ENCODE measurements at places on chromosomes 3 and 15.

DNA sequence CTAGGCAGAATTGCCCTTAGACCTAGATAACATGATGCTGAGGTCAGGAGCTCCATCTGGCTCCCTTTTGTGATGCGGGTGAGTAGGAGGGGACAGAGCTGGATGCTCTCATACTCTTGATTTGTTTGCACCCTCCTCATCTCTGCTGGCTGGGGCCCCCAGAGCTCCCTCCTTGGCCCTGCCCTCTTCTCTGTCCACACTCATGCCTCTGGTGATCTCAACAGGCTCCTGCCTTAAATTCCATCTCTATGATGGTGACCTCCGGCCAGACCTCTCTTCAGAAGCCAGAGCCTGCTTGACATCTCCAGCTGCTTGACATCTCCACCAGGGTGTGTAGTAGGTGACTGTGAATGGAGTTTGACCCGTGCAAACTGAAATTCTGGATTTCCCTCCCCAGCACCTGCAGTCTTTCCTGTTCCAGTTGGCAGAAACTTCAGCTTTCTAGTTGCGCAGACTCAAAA is 4.3 kb upstream of the FGD5 start:
- DNase-seq = no peak

- no peak for DNase-seq
These were observed 8.2 kb upstream of the RPP25 start for GRCh38 chr15:74964794-74965193.

- no peak for DNase-seq
These were observed 76.5 kb upstream of the SPRED1 start for GRCh38 chr15:38176155-38176554.

DNA sequence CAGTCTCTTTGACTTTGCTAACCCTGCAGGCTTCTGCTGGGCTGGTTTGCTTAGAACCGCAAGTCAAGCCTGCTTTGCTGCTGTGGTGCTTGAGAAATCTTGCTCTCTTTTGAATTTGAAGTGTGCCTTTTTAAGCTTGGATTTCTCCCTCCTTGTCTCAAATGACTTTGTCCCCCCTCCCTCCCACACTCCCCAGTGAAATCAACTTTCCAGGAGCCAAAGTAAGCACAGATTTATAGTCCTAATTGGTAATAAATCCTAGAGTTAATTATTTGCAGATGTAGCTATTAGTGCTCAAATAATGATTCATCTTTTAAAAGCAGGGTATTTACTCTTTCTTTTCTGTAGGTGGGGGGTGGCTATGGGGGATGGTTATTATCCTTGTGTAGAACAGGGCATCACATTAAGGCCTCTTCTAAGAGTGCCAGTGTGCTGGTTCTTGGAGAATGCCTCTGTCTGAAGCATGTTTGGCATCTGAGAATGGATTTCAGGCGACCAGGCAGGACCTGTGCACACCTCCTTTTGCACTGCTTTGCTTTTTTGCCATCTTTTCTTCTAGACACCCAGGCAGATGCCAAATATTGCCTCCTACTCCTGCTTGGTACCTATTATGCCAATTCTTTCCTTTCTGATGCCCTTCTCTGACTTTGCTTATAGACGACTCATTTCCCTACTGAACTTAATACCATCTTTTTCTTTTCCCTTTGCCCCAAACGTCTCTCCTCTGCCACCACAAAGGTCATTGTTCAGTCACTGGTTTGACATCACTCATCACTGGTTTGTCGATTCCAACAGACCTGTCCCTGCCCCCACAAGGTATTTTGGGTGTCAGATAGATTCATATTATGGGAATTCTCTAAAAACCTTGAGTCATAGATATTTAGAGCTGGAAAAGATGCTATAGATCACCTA is 50.7 kb downstream of the CLDN11 start:
- no peak for DNase-seq

GRCh38 chr15:36152936-36153335 is 426.5 kb upstream of the CDIN1 start:
- DNase-seq = no peak

- DNase-seq = no peak
These were observed 282.5 kb downstream of the ULK4 start for GRCh38 chr3:41679374-41679773.

DNA sequence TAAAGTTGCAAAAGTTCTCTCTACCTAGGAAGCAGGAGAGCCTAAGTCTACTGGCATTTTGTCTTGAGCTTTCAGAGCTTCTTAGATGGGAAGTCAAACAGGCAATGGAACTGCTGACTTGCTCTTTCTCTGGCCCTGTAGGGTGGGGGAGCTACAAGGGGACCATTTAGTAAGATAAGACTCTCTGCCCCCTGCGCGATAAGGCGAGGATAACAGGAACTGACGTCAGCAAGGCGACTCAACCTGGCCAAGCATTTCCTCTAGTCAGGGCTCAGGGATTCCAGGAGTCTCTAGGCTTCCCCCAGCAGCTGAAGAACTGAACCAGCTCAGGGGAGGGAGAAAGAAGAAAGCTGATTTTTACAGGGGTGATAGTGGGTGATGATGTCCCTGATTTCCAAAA is 5.8 kb downstream of the RARB start:
- DNase-seq = no peak

DNA sequence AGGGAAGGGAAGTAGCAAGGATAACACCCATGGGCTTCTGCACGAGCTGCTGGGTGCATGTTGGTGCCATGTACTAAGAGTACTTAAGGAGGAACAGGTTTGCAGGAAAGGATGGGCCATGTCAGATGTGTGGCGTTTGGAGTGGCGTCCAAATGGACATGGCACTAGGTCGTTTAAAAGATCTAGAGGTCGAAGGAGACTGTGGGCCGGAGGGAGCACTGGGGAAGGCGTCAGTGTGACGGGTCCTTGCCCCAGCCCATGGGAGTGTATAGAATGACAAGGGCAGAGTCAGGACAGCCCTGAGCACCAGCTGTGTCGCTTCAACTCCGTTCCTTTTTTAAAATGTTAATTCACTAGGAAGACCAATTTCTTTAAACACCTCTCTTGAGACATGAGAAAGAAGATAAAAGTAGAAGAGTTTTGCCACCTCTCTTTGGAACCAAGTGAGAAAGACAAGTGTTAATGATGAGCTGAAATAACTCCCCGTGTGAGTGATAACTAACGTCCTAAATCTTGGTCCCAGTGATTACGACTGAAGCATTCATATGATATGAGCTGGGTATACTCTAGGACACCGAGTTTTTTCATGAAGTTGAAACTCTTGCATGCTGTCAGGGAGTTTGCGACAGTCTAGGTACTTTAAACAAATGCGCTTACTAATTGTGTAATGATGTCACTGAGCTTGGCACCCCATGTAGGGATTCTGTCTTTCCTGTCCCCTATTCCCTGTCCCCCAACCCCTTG is 23.8 kb downstream of the LYSMD4 start:
- no peak for DNase-seq

DNA sequence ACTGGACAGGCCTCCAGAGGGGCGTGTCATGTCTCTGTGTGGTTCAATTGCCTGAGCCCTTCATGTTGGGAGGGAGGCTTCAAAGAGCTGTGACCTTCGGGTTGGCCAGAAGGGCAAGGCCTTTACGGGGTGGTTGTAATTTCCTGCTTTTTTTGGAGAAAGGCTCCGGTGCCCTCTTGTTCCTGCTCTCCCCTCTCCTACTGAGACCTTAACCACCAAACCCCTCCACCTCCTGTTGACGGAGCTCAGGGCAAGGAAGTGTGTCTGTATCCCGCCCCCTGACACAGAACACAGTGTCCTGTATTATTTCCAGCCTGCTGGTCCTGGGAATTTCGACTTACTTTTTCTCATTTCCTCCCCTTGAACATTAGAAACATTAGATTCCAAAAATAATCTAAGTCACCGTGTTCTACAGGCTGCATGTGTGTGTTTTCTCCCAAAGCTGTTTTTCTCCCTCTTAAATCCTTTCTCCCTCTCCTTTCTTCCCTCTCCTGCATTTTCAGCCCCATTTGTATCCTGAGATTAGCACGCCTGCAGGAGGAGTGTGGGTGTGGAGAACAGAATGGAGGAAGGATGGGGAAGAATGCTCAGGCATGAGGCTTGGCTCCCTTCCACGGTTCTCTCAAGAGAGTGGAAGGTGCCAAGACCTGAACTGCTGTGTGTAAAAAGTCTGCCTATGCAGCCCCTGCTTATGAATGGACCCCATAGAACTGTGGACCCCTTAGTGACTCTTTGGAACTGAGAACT is 285.4 kb upstream of the ROPN1 start:
- DNase-seq = no peak

DNA sequence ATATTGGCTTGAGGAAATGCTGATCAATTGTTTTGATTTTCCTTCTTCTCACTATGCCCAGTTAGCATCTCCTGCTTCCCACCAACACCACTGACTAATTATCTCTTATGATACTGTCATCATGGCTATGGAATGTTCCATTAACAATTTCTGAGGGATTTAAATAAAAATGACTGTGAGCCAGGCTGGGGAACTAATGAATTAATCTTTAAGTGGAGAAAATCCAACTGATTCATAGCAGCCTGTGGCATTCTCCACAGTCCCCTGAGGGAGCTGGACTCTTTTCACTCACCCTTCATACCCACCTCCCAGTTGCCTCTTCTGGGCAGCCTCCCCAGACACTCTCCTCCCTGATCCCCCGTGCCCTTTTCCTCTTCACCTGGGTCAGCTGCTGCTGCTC is 353.6 kb downstream of the CLSTN2 start:
- DNase-seq = no peak

DNA sequence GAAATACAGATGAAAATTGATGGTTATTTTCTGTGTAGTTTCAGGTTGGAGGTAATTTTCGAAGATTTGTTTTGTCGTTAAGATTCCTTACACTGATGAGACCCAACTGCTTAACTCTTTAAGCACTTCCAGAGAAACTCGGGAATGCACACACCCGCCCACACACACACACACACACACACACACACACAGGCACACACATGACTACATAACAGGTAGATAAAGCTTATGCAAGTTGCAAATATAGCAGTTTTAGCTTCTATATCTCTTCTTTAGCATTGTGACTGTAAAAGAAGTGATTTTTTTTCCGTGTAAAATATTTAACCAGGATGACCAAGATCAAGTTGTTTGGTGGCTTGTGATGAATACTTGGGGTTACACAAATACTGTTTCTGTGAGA is 294.9 kb upstream of the NR2F2 start:
- no peak for DNase-seq

- no peak for DNase-seq
These were observed 65.4 kb downstream of the EEFSEC start for GRCh38 chr3:128218548-128219257.

GRCh38 chr3:61807865-61808276 is 246.5 kb downstream of the PTPRG start:
- DNase-seq = no peak

- DNase-seq = no peak
These were observed 793 bp downstream of the APOD start for GRCh38 chr3:195582947-195583346.

- no peak for DNase-seq
These were observed 173.3 kb downstream of the TMEM108 start for GRCh38 chr3:133211449-133211848.

DNA sequence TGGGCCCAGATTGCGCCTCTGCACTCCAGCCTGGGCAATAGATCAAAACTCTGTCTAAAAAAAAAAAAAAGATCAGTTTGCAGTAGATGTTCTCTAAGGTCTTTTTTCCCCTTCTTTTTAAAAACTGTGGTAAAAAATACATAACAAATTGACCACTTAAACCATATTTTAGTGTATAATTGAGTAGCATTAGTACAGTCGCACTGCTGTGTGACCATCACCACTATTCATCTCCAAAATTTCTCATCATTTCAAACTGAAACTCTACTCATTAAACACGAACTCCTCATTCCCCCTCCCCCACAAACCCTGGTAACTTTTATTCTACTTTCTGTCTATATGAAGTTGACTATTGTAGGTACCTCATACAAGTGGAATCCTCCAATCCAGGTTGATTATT is 160.3 kb downstream of the PEX5L start:
- DNase-seq = no peak

DNA sequence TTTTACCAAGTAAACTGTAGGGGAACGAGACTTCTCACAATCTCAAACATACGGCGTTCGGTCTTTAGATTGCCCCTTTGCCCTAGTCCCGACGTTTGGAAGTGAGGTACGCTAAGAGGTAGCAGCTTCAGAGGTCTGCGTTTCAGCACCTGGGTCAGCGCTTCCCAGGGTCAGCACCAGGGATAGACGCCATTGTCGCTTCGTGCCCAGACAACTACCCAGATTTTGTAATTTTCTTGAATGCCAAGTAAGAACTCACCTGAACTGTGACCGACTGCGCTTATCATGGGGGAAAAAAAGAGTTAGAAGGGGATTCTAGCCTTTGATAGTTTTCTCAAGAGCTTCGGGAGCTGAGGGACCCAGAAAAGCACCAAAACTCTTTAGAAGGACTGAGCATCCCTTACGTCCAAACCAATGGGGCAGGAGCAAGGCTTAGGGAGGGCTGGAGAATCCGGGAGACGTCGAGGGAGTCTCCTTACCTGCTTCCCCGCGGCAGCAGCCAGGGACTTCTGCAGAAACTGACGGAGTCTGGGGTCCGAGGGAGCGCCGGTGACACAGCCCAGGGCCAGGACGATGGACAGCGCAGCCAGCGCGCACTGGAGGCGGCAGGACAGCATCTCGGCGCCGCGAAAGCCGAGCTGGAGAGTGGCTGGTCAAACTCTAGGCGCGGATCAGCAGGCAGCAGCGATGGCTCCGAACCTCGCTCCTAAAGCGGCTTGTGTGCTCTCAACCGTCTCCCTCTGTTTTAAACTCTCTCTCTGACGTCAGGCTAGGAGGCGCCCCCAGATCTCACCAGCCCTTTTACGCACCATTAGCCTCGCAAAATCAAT is at the start of gene SST:
SST (minus strand) TSS at position 720 of the 830 bp plus-strand sequence; CDS start at position 617, 103 bp downstream.
- no peak for DNase-seq

- DNase-seq = no peak
These were observed 5.6 kb downstream of the ALPK3 start for GRCh38 chr15:84822653-84823281.
